Bronchial smooth muscle cell (primary cell): ENCODE measurements at places on chromosomes 6 and 20. TPM values are rescaled to one million over a fixed set of nuclear protein-coding genes. Genes with fewer than 3 reads are reported as not detected.

The HLA-DQA1 gene
- total RNA-seq, result 0.16 TPM in 1 of 2 replicates, not detected in the other

The ENPP5 gene
- under 0.01 TPM in 1 of 2 replicates, not detected in the other for total RNA-seq

The LAMP5 gene
- total RNA-seq, result not detected in 2 replicates

The VSTM2L gene
- total RNA-seq, result 0.32 and 2.7 TPM in 2 replicates
